Fibroblast of the aortic adventitia (primary cell): ENCODE measurements at places on chromosomes 1 and 21. TPM values are rescaled to one million over a fixed set of nuclear protein-coding genes. Genes with fewer than 3 reads are reported as not detected.

PIGV gene
- 11.5 and 18.1 TPM in 2 replicates for total RNA-seq

FBXO44 gene
- 8.1 and 16.0 TPM in 2 replicates for total RNA-seq

VCAM1 gene
- total RNA-seq, result 0.63 and 24.8 TPM in 2 replicates

NBL1 gene
- total RNA-seq, result 105 and 178 TPM in 2 replicates
